ENCODE measurements at places on chromosomes 11 and 22.

GRCh38 chr11:35372565-35373283 is 46.6 kb downstream of the SLC1A2 start:
- no peak for DNase-seq

GRCh38 chr22:22072169-22072836 is 89.7 kb upstream of the TOP3B start:
- DNase-seq, result no peak

- DNase-seq, result no peak
Observed at GRCh38 chr22:36026741-36027140, 1.9 kb downstream of the RBFOX2 start.

DNA sequence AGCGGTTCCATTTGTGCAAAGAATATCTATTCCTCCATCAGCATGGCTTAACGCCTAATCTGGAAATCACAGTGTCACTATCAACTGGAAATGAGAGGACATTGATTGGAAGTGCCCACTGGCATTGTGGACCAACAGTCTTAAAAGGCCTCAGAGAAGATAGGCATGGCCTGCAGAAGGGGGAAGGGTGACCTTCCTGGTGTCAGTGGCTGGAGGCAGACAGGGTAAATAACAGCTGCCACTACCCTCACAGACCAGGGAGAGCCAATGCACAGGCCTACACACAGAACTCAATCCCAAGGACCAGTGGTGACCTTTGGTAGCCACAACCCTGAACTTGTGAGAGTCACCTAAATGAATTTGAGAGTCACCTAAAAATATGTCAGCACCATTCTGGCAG is 36.0 kb downstream of the DDIAS start:
- no peak for DNase-seq

DNA sequence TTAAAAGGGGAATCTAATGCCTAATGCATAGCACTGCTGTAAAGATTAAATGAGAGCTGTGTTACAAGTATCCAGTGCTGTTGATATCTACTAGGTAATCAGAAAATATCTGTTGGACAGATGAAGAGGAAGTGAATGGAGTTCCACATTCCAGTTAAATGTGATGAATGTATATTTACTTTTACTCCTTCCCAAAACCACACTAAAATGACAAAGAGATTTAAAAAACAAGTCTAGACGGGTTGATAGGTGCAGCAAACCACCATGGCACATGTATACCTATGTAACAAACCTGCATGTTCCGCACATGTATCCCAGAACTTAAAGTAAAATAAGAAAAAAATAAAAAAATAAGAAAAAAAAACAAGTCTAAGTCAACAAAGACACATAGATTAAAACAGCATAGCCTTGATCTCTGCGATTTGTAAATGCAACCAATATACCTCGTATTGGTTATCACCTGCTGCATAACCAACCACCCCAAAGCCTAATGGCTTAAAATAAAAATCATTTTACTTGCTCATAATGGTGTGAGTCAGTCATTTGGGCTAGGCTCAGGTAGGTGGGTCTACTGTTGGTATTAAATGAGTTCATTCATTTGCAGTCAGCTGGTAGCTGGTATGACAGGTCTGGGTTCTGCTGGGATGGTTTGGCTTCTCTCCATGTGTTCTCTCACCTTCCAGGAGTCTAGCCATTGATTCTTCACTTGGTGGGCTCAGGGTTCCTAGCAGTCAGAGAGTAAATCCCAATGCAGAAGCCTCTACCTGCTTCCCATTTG is 39.7 kb upstream of the SLC6A5 start:
- no peak for DNase-seq
